ENCODE measurements at places on chromosomes 6 and 20. TPM values are rescaled to one million over a fixed set of nuclear protein-coding genes. Genes with fewer than 3 reads are reported as not detected.

GRCh38 chr6:31705931-31706330 lies 735 bp upstream of the LY6G6F start:
- H3K4me3 ChIP-seq: no peak overlapping the region
- peaks cover 11% of the 10 kb centered on the region for H3K4me1 ChIP-seq
- DNase-seq: no peak
- no peak overlapping the region for H3K27ac ChIP-seq

DNA sequence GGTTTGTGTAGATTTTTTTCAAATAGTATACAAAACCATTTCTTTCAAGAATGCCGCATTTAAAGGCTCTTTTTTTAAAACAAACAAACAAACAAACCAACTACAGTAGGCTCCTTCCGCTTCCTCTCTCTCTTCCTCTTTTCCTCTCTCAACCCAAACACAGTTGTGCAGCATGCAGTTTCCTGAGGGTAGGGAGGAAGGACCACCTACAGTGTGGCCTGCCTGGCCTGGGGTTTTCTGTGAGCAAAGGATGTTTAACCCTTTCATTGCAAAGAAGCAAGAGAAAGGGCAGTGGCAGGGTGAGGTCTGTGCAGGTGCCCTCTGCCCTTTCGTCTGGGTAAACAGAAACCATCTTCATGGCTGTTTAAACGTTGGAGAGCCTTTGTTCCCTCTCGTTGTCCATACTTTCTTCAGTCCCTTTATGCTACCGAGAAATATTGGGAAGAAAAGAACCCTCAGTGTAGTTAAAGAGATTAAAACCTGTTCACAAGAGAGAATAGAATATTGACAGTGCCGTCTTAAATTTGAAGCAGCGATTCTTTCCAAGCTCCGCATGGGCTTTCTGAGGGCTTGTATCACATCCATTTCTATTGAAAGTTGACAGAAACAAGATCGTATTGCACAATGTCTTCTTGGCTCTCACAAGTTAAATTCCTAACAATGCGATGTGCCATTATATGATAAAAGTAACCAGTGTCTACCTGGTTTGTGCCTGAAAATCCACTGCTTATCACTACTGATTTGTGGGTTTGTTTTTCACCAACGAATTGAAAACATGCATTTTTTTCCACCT lies 215.5 kb upstream of the SNX9 start:
- H3K4me3 ChIP-seq: no peak overlapping the region
- no peak overlapping the region for H3K27ac ChIP-seq
- no peaks in the 10 kb centered on the region for H3K27me3 ChIP-seq
- H3K4me1 ChIP-seq: no peaks in the 10 kb centered on the region
- DNase-seq: no peak
- H3K36me3 ChIP-seq: no peaks in the 10 kb centered on the region

GRCh38 chr6:99297415-99297814 lies 52.1 kb downstream of the FAXC start:
- no peak overlapping the region for H3K4me3 ChIP-seq
- DNase-seq: no peak
- H3K36me3 ChIP-seq: no peaks in the 10 kb centered on the region
- no peak overlapping the region for H3K27ac ChIP-seq
- no peaks in the 10 kb centered on the region for H3K27me3 ChIP-seq
- H3K4me1 ChIP-seq: no peaks in the 10 kb centered on the region

DNA sequence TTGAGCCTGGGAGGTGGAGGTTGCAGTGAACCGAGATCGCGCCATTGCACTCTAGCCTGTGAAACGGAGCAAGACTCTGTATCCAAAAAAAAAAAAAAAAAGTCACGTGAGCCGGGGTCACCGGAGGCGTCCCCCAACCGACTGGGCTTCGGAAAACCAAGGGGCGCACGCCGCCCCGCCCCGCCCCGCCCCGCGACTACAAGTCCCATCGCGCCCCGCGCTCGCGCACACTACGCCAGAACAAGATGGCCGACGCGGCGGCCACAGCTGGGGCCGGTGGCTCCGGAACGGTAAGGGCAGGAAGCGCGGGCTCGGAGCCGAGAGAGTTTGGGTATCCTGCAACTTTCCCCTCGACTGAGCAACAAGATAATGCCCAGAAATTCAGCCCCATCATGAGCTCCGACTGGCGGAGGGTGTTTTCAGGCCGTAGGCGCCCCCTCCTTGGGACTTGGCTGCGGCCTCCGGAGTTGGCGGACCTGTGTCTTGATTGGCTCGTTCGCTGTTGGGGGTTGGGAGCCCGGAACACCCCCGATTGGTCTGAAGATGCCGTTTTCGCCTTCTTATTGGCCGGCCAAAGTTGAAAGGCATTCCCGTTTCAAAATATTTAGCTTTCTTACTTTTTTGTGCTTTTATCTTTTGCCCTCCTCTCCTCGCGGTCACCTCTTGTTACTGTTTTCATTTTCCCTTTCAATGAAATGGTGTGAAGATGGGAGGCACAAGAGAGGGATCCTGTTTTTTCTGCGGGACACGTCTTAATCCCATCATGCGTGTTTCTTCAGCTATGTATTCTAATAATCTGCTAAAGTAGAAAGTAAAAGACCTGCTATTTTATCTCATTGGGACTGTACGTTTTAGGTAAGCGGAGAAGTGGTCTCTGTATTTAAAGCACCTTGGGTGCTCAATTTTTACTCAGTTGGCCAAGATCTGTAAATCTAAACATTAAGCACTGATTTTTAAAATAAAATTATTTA lies at the start of gene TAF8:
Gene TAF8 (plus strand): TSS at position 228 of the 971 bp plus-strand sequence. CDS start 18 bp downstream, at position 246.
- H3K4me1 ChIP-seq: peaks cover 30% of the 10 kb centered on the region
- DNase-seq: peak; percentile 41
- H3K27me3 ChIP-seq: no peaks in the 10 kb centered on the region

DNA sequence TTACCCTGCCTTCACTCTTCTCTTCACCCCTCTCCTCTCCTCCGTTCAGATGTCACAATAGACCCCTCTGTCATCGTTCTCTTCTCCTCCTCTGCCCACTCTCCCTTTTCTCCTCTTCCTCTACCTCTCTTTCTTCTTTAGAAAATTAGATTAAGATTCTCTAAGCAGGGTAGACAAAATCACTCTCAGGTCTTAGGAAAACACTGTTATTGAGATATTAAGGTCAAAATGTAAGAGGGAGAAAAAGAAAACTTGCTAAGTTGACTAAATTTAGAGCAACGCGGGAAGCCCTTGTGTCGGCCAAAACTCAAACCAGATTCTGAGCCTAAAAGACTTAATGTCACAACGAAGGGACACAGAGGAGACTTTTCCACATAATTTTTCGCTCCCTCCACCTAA lies 22.1 kb upstream of the ZNF184 start:
- H3K27me3 ChIP-seq: no peaks in the 10 kb centered on the region
- H3K4me1 ChIP-seq: peaks cover 4% of the 10 kb centered on the region

GRCh38 chr6:31961616-31962015 lies 2.6 kb downstream of the SKIC2 start:
- DNase-seq: no peak
- H3K4me3 ChIP-seq: no peak overlapping the region
- no peak overlapping the region for H3K27ac ChIP-seq
- H3K36me3 ChIP-seq: peaks cover 38% of the 10 kb centered on the region

GRCh38 chr6:113901482-113901881 lies 44.3 kb downstream of the MARCKS start:
- H3K27me3 ChIP-seq: no peaks in the 10 kb centered on the region
- no peak overlapping the region for H3K27ac ChIP-seq
- H3K4me3 ChIP-seq: no peak overlapping the region
- DNase-seq: no peak
- H3K36me3 ChIP-seq: no peaks in the 10 kb centered on the region

DNA sequence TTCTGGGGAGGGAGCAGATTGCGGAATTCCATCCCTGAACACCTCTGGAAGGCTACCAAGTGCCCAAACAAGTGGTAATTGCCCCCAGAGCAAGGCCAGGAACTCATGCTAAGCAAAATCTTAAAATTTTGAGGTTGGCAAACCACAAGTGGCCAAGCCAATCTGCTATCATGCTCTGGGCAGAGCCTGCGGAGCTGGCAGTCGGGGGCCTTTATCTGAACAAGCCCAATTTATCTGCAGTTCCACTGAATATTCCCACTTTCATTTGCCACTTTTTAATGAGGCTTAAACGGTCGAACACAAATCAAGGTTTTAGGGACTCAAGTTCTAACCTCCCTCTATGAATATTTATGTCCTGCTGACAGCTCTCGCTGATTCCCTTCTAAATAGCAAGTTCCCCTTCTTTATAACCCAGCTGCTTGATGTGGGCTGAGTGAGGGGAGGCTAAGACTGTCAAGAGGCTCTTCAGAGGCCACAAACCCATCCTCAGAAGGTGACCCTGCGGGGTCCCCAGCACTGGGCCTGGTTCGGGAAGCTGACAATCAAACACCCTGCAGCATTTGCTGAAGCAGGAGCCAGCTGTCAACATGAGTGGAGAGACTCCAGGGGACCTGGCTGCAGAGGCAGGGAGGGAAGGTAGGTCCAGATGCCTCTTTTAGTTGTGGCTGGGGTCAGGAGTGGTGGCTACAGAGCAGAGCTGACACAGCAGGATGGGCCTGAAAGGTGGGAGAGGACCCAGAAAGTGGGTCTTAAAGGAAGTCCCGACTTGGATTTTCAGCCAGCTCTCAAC lies 11.9 kb downstream of the CCDC167 start:
- no peak overlapping the region for H3K27ac ChIP-seq
- H3K4me1 ChIP-seq: peaks cover 14% of the 10 kb centered on the region
- no peaks in the 10 kb centered on the region for H3K27me3 ChIP-seq
- H3K4me3 ChIP-seq: no peak overlapping the region
- DNase-seq: no peak

- no peaks in the 10 kb centered on the region for H3K27me3 ChIP-seq
- H3K36me3 ChIP-seq: no peaks in the 10 kb centered on the region
- no peak for DNase-seq
- no peak overlapping the region for H3K4me3 ChIP-seq
- peak overlapping the region; percentile 70 for H3K27ac ChIP-seq
- peaks cover 20% of the 10 kb centered on the region for H3K4me1 ChIP-seq
Observed at GRCh38 chr6:160238761-160239751, 19.6 kb downstream of the SLC22A2 start.

GRCh38 chr20:53330601-53331140 lies 263.0 kb downstream of the ZNF217 start:
- H3K27ac ChIP-seq: no peak overlapping the region
- H3K4me3 ChIP-seq: no peak overlapping the region
- DNase-seq: no peak
- peaks cover 4% of the 10 kb centered on the region for H3K4me1 ChIP-seq
- no peaks in the 10 kb centered on the region for H3K36me3 ChIP-seq

GRCh38 chr20:51400051-51400926 lies 142.2 kb downstream of the NFATC2 start:
- DNase-seq: no peak
- peaks cover 4% of the 10 kb centered on the region for H3K27me3 ChIP-seq
- no peak overlapping the region for H3K27ac ChIP-seq
- no peak overlapping the region for H3K4me3 ChIP-seq
- no peaks in the 10 kb centered on the region for H3K36me3 ChIP-seq
- no peaks in the 10 kb centered on the region for H3K4me1 ChIP-seq

DNA sequence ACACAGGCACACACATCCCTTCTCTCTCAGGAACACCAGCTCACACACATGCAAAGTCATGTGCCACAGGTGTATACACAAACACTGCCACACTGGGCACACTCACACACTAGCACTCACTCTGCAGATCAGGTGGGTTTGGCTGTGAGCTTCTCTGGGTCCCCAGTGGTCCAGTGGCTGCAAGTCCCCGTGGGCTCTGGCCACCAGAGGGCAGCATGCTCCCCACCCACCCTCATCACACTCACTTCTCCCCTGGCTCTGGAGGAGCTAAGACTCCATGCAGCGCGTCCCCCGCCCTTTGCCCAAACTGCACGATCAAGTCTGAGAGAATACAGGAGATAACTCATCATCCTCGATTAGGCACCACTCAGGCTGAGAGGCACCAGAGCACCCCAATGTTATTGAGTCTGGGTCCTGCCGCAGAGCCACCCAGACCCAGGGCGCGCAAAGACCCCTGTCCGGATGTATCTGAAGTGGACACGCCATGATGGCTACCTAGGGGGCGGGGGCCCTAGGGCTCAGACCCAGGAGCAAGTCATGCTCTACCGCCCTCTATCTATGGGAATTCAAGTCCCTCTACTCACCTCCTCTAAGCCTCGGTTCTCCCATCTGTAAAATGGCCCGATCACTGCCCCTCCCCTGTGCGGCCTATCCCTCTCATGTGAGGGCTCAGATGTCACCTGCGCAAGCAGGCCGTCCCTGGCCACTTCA lies 90.5 kb downstream of the GRM4 start:
- DNase-seq: peak; percentile 41
- no peaks in the 10 kb centered on the region for H3K4me1 ChIP-seq
- H3K4me3 ChIP-seq: no peak overlapping the region
- no peaks in the 10 kb centered on the region for H3K36me3 ChIP-seq

- no peaks in the 10 kb centered on the region for H3K4me1 ChIP-seq
- H3K36me3 ChIP-seq: no peaks in the 10 kb centered on the region
- H3K27ac ChIP-seq: no peak overlapping the region
- no peaks in the 10 kb centered on the region for H3K27me3 ChIP-seq
- no peak overlapping the region for H3K4me3 ChIP-seq
Observed at GRCh38 chr20:16262594-16262993, 310.7 kb downstream of the KIF16B start.

DNA sequence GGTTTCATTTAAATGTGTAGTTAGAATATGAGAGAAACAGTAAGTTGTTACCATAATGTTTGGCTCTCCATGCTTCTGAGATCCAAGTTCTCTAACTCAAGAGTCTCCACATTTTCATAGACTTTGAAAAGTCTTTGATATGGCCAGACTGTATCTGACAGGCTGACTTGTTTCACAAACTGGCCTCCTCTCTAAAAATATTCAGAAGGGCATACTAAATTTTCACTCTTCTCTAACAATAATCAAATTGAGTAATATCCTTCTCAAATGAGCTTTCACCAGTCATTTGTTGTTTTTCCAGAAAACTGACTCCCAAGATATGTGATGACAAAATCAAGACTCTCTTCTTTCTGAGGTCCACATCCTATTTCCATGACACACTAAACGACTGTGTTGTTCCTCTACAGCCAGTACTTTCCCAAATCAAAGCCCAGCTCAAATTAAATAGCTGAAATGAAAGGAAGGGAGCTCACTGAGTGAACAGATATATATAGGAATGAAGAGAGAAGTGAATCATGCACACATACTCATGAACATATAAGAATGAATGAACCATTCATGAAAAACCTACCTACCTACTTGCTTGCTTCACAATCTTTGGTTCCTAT lies 15.1 kb downstream of the HIVEP2 start:
- no peak for DNase-seq
- H3K27ac ChIP-seq: no peak overlapping the region
- peaks cover 4% of the 10 kb centered on the region for H3K36me3 ChIP-seq
- no peak overlapping the region for H3K4me3 ChIP-seq
- no peaks in the 10 kb centered on the region for H3K27me3 ChIP-seq

GRCh38 chr6:117771403-117771802 lies 96.1 kb downstream of the NUS1 start:
- DNase-seq: no peak
- no peak overlapping the region for H3K27ac ChIP-seq
- no peaks in the 10 kb centered on the region for H3K36me3 ChIP-seq
- H3K4me3 ChIP-seq: no peak overlapping the region
- H3K4me1 ChIP-seq: no peaks in the 10 kb centered on the region
- H3K27me3 ChIP-seq: no peaks in the 10 kb centered on the region

TBXT gene
- not detected for polyA plus RNA-seq

PTPN1 gene
- 53.3 TPM for polyA plus RNA-seq

ALDH5A1 gene
- 0.45 TPM for polyA plus RNA-seq

HEY2 gene
- polyA plus RNA-seq: not detected

NRN1 gene
- polyA plus RNA-seq: 5.7 TPM

VWA7 gene
- 0.47 TPM for polyA plus RNA-seq

TRIM15 gene
- not detected for polyA plus RNA-seq
